Activated T-helper 1 cell treated with Interleukin-2 at 50 U/mL for 16 hours (primary cell): ENCODE measurements at places on chromosomes 1 and 21.

- no peak for DNase-seq
Observed at GRCh38 chr1:180311011-180311730, 81.1 kb downstream of the LHX4 start.

GRCh38 chr1:3009021-3009420, 12.2 kb upstream of the ACTRT2 start:
- no peak for DNase-seq

GRCh38 chr21:15966231-15966630, 236.4 kb downstream of the USP25 start:
- no peak for DNase-seq

DNA sequence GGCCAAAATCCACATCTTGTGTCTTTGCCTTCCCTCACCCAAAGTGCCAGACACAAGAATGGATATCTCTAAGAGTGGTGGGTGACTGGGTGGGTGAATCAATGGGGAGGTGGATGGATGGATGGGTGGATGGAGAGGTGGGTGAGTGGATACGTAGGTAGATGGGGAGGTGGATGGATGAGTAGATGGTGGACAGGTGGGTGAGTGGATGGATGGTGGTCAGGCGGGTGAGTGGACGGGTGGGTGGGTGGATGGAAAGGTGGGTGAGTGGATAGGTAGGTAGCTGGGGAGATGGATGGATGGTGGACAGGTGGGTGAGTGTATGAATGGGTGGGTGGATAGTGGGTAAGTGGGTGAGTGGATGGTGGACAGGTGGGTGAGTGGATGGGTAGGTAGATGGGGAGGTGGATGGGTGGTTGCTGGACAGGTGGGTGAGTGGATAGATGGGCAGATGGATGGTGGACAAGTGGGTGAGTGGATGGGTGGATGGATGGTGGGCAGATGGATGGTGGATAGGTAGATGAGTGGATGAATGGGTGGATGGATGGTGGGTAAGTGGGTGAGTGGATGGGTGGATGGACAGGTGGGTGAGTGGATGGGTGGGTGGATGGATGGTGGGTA, 34.2 kb downstream of the SLC19A1 start:
- no peak for DNase-seq

- DNase-seq: no peak
Observed at GRCh38 chr1:214506972-214507431, 44.4 kb downstream of the PTPN14 start.

GRCh38 chr1:235843461-235843961, 23.2 kb downstream of the LYST start:
- DNase-seq: no peak

DNA sequence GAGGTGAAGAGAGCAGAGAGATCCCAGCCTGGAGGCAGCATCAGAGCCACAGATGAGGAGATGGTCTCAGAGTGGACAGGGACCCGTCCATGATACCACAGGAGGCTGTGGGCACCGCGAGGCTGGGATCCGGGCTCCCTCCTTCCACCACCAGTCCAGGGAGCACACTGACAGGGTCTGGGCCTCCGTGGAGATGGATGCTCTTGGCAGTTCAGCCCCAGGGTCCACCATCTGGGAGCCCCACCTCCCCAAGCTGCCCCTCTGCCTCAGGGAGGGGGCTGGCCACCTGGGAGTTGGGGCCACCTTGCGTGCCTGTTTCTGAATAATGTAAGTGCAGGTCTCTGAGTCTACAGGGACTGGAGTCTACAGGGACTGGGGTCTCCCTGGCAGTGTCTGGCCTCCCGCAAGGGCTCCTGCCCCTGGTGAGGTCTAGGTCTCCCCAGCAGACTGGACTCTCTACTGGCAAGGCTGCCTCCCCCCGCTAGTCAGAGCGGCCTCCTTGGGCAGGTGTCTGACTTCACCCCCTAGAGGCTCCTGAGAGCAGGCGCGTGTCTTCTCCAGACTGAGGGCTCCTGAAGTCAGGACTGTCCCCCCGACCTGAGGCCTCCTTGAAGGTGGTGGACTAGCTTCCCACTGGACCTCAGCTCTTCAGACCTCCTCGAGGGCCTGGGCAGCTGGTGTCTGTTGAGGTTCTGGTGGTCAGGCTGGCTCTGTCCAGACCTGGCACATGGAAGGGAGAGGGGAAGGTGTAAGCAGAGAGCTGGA, 218.5 kb downstream of the PTPRU start:
- DNase-seq: no peak
